ENCODE measurements at places on chromosomes 5 and 9. TPM values are rescaled to one million over a fixed set of nuclear protein-coding genes. Genes with fewer than 3 reads are reported as not detected.

The TNFSF15 gene
- not detected for polyA plus RNA-seq

The GCNT1 gene
- polyA plus RNA-seq, result 7.3 TPM

The SPACA9 gene
- 1.6 TPM for polyA plus RNA-seq

The LCN15 gene
- polyA plus RNA-seq, result 0.67 TPM

The DND1 gene
- 0.40 TPM for polyA plus RNA-seq

The CARTPT gene
- polyA plus RNA-seq, result not detected

Measured in GM12878 (cell line).